Chondrocyte (in vitro differentiated cells): ENCODE measurements at places on chromosomes 2 and 18. TPM values are rescaled to one million over a fixed set of nuclear protein-coding genes. Genes with fewer than 3 reads are reported as not detected.

DNA sequence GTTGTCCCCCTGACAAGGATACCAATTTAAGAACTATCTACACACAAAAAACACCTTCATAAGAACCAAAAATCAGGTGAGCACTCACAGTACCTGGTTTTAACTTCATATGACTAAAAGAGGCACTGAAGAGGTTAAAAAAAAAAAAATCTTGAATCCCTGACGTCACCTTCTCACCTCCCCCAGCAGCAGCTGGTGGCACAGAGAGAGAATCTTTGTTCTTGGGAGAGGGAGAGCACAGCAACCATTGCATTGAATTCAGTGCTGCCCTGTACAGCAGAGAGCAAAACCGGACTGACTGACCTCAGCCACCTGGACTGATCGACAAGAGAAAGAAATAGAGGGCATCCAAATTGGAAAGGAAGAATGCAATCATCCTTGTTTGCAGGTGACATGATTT is 566.0 kb downstream of the TMX3 start:
- no peak for DNase-seq

The VWC2L gene
- not detected in 3 replicates for total RNA-seq

DNA sequence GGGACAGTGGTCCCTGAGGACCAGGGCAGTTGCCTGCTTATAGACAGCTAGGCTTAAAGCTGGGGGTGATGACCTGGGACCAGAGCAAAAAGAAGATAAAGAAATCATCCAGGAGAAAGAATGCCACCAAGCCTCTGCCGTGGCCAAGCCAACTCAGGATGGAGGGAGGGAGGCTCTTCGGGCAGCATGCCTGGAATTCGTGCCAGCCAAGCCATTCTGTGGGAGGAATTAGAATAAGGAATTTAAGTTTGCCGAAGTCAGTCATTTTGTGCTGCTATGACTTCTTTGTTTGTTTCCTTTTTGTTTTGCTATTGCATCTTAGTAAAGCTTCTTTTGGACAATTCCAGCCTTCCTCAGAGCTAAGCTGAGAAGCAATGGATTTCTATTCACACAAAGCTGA is 124.1 kb downstream of the EN1 start:
- no peak for DNase-seq

- no peak for DNase-seq
Measured at GRCh38 chr2:20457661-20458630, 11.1 kb downstream of the RHOB start.

DNA sequence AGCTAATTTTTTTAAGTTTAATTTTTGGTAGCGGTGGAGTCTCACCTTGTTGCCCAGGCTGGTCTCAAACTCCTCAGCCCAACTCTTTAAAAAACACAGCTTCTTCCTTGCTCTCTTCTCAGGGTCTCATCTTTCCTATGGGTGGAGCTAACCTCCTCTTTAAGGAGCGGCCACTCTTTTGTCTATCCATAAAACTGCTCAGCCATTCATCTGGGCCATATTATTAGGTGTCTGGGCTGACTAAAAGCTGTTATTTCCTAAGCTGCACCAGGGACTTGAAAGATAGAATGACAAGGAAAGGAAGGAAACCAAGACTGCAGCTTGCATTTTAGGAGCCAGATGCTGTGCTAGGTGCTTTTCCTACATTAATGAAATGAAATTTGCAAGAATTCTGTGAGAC is 35.8 kb upstream of the THOC1 start:
- no peak for DNase-seq

- no peak for DNase-seq
Measured at GRCh38 chr2:82796132-82796531, 1662.9 kb downstream of the SUCLG1 start.

The NDUFS1 gene
- 81.5 to 99.5 TPM (median 82.7 TPM) in 3 replicates for total RNA-seq

GRCh38 chr2:10073706-10074105 is 6.5 kb downstream of the CYS1 start:
- no peak for DNase-seq

The APLF gene
- 3.9 to 4.5 TPM (median 4.3 TPM) in 3 replicates for total RNA-seq

GRCh38 chr2:74668087-74668486 is 14.0 kb downstream of the SEMA4F start:
- DNase-seq, result no peak

The IL37 gene
- not detected in 3 replicates for total RNA-seq

- no peak for DNase-seq
Measured at GRCh38 chr2:122028371-122029100, 273.1 kb downstream of the TSN start.

DNA sequence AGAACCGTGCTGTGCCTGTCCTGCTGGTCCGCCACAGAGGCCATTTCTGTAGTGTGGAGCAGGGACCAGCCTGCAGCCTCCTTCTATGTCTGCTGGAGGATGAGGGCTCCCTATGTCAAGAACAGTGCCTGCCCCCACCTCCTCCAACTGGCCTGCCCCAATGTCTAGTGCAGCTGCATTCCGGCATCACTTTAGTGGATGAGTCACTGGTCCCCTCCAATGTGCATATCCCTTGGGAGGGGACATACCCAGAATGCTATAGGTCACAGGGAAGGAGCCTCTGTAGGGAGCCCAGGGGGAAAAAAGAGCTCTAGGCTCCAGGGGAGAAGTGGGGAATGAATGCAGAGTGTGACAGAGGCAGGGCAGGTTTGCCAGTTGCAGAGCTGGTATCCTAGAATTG is 219.6 kb downstream of the CELF4 start:
- no peak for DNase-seq

- DNase-seq, result no peak
Measured at GRCh38 chr2:226548732-226549131, 250.9 kb downstream of the IRS1 start.

- no peak for DNase-seq
Measured at GRCh38 chr2:74894272-74894981, 60.5 kb downstream of the HK2 start.

The SKOR2 gene
- total RNA-seq, result not detected in 3 replicates

The RAB6C gene
- 0.24 to 0.37 TPM (median 0.31 TPM) in 3 replicates for total RNA-seq

The RGPD8 gene
- 5.0 to 10.2 TPM (median 6.8 TPM) in 3 replicates for total RNA-seq

DNA sequence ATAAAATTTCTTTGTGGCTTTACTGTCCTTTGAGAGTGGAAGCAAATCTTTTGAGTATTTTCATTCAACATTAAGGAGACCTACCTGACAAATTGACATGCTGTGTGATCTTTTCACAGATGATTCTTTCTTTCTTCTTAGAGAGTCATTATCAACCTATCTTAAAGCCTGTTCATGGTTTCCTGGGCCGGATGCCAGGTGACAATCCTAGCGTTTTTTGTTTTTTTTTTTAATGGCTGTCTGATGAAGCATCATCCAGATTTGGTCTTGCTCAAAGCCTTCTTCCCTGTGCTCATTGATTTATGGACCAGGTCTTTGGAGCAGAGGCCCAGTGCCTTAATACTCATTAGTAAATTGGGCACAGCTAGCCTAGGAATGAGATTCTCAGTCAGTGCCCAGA is 9.8 kb upstream of the MGAT5 start:
- DNase-seq, result no peak

DNA sequence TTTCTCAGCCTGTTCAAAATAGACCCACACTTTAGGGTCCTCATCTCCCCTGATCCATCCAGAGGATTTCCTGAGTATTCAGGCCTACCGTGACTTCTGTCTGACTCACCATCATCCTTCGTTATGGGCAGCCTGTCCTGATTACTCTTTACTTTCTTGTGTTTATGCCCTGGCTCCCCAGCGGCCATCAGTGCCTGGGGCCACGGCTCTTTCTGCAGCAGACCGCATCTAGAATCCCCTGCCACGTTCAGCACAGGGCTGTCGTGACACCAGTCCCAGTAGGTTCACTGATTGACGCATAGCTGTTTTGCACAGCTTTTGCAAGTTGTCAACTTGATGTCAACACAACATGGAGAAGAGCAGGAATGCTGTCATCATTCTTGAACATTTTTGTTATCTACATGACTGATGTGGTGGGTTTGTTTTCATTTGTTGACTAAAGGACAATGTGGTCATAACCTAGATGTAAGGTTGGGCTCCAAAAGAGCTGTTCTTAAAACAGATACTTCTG is 225.6 kb downstream of the HAUS1 start:
- DNase-seq, result no peak

GRCh38 chr2:175887776-175888175 is 114.3 kb downstream of the LNPK start:
- no peak for DNase-seq

- no peak for DNase-seq
Measured at GRCh38 chr2:30321466-30321865, 90.1 kb downstream of the LBH start.

DNA sequence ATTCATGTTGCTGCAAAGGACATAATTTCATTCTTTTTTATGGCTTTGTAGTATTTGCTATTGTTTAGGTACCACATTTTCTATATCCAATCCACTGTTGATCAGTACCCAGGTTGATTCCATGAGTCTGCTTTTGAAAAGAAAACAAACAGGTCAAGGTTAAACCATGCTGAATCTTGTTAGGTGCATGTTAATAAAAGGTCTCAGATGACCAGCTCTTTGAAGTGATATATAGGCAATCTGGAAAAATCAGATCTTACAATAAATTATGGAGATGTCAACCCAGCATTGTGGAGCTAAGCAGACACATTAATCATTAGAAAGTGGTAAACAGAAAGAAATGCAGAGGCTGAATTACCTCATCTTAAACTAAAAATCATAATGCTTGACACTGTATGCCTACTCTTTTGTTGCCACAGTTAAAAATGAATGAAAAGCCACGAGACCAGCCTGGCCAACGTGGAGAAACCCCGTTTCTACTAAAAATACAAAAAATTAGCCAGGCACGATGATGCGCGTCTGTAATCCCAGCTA is 246.0 kb downstream of the CTNNA2 start:
- no peak for DNase-seq

The CFAP210 gene
- total RNA-seq, result 0.19 TPM in 1 of 3 replicates, not detected in the others
